Retina (tissue), 1 donor: ENCODE measurements at places on chromosomes 2 and 18.

DNA sequence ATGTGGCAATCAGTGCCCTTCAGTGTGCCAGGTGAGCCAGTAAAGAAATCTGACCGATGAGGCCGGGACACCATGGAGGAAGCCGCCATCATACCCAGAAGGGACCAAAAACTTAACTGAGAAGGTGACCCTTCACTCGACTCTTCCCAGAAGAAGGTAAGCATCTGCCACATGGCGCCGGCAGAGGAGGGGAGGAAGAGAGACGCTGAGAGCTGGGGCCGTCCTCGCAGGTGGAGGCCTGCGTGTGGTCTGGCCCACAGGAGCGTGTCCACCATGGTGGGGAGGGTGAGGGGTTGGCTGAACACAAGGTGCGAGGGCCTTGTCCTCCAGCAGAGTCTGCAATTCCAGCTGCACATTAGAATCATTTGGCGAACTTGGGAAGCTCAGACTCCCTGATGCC lies 513.1 kb upstream of the RAB6C start:
- no peak for DNase-seq

GRCh38 chr2:142881619-142882018 lies 4.2 kb downstream of the KYNU start:
- DNase-seq, result no peak

DNA sequence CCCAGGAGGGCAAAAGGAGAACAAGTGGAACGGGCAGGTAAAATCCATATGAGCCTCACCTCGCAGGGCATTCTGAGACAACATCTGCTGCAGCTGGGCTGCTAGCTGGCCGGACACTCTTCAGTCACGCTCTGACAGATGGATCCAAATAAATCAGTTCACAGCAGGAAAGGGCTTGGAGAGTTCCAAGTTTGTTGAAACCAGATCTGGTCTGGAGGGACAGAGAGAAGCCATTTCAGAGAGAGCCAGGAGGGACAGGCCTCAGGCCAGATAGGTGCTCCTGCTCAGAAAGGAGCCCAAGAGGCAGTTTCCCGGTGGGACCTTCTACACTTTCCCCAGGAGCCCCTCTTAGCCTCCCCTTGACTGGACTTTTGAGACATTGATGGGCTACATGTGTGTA lies 28.2 kb upstream of the TNP1 start:
- DNase-seq, result no peak

GRCh38 chr2:10316860-10317259 lies 14.2 kb downstream of the HPCAL1 start:
- DNase-seq, result no peak

DNA sequence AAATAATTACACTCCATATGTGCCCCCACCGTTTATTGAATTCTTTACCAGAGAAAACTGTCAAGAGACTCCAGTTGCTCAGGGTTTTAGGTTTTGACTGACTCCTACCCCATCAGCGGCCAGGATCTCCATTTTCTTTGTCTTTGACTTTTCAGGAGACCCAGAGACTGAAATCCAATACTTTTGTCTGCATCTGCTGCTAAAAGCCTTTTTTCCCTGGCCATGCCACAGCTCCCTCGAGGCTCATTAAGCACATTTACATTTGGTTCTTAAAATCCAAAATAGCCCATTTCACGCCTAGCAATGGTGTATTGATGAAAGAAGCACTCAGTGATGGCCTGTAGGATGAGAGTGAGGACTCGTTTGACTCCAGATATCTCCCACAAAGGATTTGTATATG lies 332.6 kb upstream of the ACVR2A start:
- DNase-seq, result peak; percentile 7

GRCh38 chr2:85605406-85606115 lies 3.1 kb upstream of the TMEM150A start:
- DNase-seq, result no peak

GRCh38 chr2:85951351-85952067 lies 62.7 kb upstream of the ST3GAL5 start:
- DNase-seq, result no peak

DNA sequence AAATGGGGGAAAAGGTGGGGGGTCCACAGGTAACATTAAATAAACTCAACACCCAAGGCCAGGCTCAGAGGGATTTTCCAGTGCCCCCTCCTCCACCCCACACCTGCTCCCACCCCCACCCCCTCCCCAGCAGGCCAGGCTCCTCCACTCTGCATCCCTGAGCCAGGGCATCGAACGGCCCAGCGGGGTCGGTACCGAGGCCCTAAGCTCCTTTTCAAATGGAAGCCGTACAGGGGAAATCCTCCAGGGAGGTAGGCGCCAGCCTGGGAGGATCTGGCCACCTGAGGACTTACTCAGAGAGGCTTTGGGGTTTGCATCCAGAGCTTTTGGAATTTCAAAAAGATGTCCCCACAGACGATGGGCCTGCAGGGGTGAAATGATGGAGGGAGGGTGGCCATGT lies 46.5 kb downstream of the ZFP36L2 start:
- DNase-seq, result no peak

GRCh38 chr18:70328169-70328568 lies 39.3 kb downstream of the SOCS6 start:
- DNase-seq, result no peak

GRCh38 chr18:11953113-11953512 lies 28.2 kb upstream of the IMPA2 start:
- DNase-seq, result no peak

DNA sequence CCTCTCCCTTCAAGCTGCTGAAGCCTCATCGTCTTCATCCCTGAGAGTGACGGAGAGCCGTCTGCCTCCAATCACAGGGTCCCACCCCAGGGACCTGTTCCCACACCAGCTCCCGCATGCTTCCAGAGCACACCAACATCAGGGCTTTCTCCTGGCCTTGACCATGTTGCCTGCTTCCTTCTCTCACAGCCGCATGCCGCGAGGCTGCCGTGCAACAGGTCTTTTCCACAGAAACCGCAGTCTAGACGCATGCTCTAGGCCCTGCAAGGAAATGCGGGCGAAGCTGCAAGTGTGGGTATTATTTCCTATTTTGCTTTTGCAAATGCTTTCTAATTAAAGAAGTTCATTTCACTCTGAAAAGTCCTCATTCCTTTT lies 277.8 kb downstream of the EIPR1 start:
- no peak for DNase-seq
